ENCODE measurements at places on chromosomes 4 and X.

GRCh38 chrX:68672581-68673318, 25.3 kb downstream of the STARD8 start:
- no peaks in the 10 kb centered on the region for H3K4me1 ChIP-seq
- H3K36me3 ChIP-seq, result no peaks in the 10 kb centered on the region
- no peak overlapping the region for H3K4me3 ChIP-seq
- H3K27me3 ChIP-seq, result no peaks in the 10 kb centered on the region
- DNase-seq, result no peak

DNA sequence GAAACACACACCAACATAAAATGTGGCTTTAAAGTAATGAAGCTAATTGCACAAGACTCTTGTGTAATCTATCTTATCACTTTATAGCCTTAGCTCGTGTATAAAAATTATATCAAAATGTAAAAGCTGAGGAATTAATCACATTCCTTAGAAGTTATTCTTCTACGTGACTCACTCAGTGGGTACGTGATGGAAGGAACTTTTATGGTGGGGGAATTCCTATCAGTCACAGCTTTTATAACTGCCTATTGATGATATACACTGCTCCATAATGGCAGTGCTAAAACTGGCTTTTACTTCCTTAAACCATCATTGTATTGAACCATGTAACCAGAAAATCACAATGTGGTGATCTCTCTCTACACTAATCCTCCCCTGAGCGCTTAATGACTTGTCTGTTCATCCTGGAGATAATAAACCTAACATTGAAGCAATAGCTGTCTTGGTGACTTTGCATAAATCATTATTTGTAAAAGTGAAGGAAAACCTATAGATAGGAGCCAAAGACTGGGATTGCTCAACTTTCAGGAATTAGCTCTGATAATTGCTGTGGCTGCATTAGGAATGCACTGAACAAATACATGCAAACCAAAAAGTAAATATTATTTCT, 276.7 kb downstream of the GBA3 start:
- no peak overlapping the region for H3K27ac ChIP-seq
- no peak for DNase-seq
- H3K27me3 ChIP-seq, result no peaks in the 10 kb centered on the region
- H3K4me1 ChIP-seq, result no peaks in the 10 kb centered on the region
- H3K4me3 ChIP-seq, result no peak overlapping the region

DNA sequence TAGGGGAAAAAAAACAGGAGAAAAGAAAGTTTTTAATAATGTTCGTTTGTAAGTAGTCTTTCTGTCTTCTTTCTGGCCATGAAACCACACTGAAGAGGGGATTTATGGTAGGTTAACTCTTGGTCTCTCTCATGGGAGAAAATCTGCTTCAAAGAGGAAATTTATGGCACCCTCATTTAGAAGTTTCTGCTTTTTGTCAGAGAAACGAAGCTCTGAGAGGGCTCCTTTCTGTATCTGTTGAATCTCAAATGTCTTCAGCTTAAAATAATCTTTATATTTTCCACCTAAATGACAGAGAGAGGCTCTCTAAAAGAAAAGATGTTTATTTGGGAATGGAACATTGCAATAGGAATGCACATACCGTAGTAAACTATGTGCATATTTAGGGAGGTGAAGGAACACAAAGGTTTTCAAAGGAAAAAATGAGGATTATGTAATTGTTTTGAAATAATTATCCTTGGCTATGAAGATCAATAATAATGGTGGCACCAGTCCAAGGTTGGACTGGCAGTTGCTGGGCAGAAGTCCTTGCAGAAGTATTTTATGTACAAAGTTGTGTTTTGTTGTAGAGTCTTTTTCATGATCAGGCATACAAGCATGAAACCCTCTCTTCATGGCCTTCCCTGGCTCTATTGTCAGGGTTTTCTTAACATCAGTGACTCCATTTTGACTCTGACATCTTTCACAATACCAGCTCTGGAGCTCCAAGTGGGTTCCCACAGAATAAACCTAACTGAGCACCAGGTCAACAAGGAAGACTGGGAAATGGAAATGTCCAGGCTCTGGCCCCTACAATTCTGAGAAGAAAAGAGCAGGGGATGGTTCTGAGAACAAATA, 53.0 kb upstream of the HPSE start:
- H3K27me3 ChIP-seq, result no peaks in the 10 kb centered on the region
- H3K36me3 ChIP-seq, result no peaks in the 10 kb centered on the region

- H3K27me3 ChIP-seq, result no peaks in the 10 kb centered on the region
- DNase-seq, result no peak
- peaks cover 11% of the 10 kb centered on the region for H3K4me1 ChIP-seq
- H3K36me3 ChIP-seq, result no peaks in the 10 kb centered on the region
- H3K27ac ChIP-seq, result no peak overlapping the region
These were observed 81.4 kb downstream of the FBXW7 start for GRCh38 chr4:152454398-152455011.

GRCh38 chr4:81844717-81845116, 373.0 kb upstream of the RASGEF1B start:
- H3K4me3 ChIP-seq, result no peak overlapping the region
- no peak for DNase-seq
- no peaks in the 10 kb centered on the region for H3K36me3 ChIP-seq
- H3K4me1 ChIP-seq, result no peaks in the 10 kb centered on the region
- no peak overlapping the region for H3K27ac ChIP-seq
- H3K27me3 ChIP-seq, result no peaks in the 10 kb centered on the region

DNA sequence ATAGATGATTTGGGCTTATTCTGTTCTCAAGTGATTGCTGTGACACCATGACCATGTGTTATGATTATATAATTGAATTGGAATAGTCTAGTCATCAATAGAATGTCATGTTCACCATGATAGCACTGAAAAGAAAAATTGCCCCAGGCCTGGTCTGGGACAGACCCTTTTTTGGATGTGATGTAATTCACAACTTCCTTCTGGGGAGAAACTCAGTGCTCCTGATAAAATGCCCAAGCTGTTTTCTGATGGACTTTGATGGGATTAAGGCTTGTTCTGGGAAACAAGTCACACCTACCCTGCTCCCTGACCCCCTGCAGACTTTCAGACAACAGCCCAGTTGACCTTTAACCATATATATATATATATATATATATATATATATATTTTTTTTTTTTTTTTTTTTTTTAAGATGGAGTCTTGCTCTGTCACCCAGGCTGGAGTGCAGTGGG, 65.3 kb downstream of the RHOH start:
- H3K27me3 ChIP-seq, result no peaks in the 10 kb centered on the region
- H3K36me3 ChIP-seq, result no peaks in the 10 kb centered on the region
- no peak overlapping the region for H3K27ac ChIP-seq
- no peak for DNase-seq
- H3K4me1 ChIP-seq, result peaks cover 6% of the 10 kb centered on the region
- no peak overlapping the region for H3K4me3 ChIP-seq

DNA sequence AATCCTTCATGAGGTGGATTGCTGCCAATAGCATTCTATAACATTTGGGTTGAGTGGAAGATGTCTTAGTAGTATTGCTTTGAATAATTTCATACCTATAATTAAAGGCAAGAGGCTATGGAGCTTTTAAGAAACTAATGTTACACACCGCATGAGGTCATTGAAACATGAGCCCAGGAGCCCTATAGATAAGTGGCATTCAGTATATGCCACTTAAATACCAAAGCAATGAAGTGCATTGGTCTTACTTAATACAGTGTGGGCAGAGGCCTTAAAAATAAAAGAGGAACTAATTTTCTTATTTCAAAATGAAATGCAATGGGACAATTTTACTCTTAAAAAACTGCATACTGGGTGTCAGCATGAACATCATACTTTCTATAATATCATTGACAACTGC, 47.5 kb downstream of the SPATA18 start:
- H3K4me3 ChIP-seq, result no peak overlapping the region
- H3K27ac ChIP-seq, result no peak overlapping the region
- DNase-seq, result no peak

DNA sequence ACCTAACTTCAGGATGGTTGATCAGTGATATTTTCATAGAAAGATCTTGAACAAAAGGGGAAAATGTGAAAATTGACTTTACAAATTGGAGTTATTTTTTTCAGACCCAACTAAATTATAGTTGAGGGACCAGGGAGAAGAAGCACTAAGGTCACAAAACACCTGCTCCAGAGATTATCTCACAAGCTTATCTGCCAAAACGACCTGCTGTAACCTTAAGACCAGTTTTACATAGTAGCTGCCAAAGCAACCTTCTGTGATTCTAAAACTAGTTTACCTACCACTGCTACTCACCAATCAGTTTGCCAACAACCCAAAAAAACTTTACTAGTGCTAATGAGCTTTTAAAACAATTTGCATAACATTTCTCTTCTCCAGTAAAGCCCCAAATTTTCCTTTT, 972.1 kb downstream of the C4orf33 start:
- no peaks in the 10 kb centered on the region for H3K27me3 ChIP-seq
- no peak overlapping the region for H3K4me3 ChIP-seq
- no peaks in the 10 kb centered on the region for H3K36me3 ChIP-seq

DNA sequence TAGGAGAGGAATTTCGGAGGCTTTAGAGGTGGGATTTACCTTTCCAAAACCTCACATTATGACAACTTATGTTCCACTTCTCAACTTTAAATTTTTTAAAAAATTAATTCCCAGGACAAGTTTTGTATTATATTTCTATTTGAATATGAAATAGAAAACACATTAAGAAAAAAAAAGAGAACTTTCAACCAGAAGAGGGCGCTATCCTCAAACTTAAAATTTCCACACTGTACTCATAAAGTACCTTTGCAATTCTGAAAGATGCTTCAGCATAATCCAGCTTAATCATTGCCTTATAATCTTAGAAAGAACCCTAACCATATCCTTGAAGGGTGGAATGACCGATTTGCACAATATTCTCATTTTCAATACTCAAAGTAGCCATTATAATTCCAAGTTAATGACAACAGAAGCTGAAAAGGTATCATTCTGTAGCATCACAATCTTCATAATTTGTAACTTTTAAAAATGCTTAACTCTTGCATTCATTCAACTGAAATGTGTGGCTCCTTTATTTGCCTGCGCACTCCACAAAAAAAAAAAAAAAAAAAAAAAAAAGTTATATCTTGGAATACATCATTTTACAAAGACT, 158.0 kb downstream of the KCNIP4 start:
- no peaks in the 10 kb centered on the region for H3K27me3 ChIP-seq
- no peak for DNase-seq
- no peak overlapping the region for H3K27ac ChIP-seq

DNA sequence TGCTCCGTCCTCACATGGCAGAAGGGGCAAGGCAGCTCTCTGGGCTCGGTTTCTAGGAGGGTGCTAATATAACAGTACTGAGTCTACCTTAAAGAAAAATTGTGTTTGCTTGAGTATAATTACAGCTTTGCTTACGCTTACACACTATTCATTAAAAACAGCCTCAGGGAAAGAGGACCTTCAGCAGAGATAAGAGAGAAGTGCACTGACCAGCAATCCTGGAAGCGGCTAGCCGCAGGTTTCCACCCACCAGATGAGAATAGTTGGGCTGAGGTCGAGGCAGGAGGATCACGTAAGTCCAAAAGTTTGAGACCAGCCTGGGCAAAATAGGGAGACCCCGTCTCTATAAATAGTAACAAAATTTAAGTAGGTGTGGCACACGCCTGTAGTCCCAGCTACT, 15.2 kb upstream of the MRFAP1 start:
- no peaks in the 10 kb centered on the region for H3K4me1 ChIP-seq
- H3K27ac ChIP-seq, result no peak overlapping the region
- no peak overlapping the region for H3K4me3 ChIP-seq
- no peaks in the 10 kb centered on the region for H3K27me3 ChIP-seq
- no peak for DNase-seq

DNA sequence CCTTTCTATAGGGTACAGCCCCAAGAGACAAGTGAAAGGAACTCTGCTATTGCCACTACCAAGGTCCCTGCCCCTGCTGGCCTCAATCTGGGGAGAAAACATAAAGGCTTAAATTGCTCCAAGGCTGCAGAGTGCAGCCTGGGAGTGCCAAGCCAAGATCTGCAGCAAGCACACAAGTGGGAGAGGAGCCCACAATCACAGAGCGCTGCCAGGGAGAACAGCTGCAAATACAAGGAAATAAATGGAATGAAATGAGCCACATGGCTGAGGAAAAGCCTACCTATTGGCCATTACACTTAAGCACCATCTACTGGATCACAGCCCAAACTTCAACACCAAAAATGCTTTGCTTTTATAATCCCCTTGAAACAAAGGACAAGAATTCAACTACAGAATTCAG, 582.4 kb downstream of the FAM133A start:
- no peaks in the 10 kb centered on the region for H3K27me3 ChIP-seq
- H3K27ac ChIP-seq, result no peak overlapping the region
- no peak for DNase-seq
- H3K36me3 ChIP-seq, result no peaks in the 10 kb centered on the region
- no peaks in the 10 kb centered on the region for H3K4me1 ChIP-seq

GRCh38 chrX:24886916-24887315, 128.8 kb downstream of the ARX start:
- no peak overlapping the region for H3K4me3 ChIP-seq
- DNase-seq, result no peak
- H3K27me3 ChIP-seq, result no peaks in the 10 kb centered on the region
- no peaks in the 10 kb centered on the region for H3K36me3 ChIP-seq

DNA sequence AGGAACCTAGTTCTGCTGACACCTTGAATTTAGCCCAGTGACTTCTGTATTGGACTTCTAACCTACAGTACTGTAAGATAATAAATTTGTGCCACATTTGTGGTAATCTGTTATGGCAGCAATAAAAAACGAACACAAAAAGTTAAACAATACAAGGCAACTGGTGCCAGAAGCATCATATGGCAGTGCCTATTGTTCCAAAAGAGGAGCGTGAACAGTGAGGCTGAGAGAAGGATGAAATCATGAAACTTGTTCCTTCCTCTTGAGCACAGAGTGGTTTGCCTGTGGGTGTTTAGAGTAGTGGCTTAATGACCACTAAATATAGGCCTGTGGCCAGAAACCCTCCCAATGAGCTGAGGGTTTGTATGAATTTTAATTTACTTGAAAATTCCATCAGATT, 69.7 kb upstream of the PGRMC2 start:
- H3K27ac ChIP-seq, result no peak overlapping the region
- peaks cover 24% of the 10 kb centered on the region for H3K4me1 ChIP-seq
- H3K27me3 ChIP-seq, result no peaks in the 10 kb centered on the region

- DNase-seq, result no peak
- H3K27ac ChIP-seq, result no peak overlapping the region
- H3K4me3 ChIP-seq, result no peak overlapping the region
- H3K4me1 ChIP-seq, result no peaks in the 10 kb centered on the region
- no peaks in the 10 kb centered on the region for H3K27me3 ChIP-seq
These were observed 138.9 kb upstream of the TRAM1L1 start for GRCh38 chr4:117224256-117224655.

- H3K36me3 ChIP-seq, result no peaks in the 10 kb centered on the region
- H3K4me1 ChIP-seq, result no peaks in the 10 kb centered on the region
- no peaks in the 10 kb centered on the region for H3K27me3 ChIP-seq
These were observed 83.2 kb downstream of the GALNTL6 start for GRCh38 chr4:171896426-171896825.
